A172 (cell line): ENCODE measurements at places on chromosomes 5 and 9.

GRCh38 chr5:26329562-26330189 is 708.7 kb downstream of the CDH9 start:
- DNase-seq = peak; percentile 40

DNA sequence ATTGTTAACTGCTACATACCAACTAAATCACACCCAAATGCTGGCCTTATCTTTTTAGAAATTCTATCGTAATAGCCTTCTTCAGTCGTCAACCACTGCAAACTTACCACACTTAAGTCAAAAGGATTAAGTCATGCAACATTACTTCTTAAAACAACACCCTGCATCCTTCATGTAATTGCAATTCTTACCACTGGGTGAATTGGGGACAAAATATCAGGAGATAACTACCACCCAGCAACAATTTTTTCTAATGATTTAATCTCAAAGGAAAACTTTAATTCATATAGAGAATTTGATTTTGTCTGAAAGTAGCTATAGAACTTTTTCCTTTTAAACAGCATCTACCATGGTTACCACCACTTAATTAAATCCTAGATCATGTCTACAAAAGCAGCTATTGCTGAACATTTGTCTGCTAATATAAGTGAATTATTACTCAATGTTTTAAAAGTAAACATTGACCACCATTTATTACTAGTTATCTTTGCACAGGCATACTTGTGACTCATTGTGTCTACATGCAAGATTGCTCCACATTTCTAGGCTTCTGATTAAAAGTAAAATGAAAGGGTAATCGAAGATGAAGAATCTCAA is 10.5 kb downstream of the MLLT3 start:
- peak; percentile 32 for DNase-seq

GRCh38 chr9:97880336-97880735 is 27.3 kb downstream of the FOXE1 start:
- DNase-seq = no peak

- DNase-seq = no peak
Measured at GRCh38 chr9:130431536-130432303, 13.0 kb upstream of the ASS1 start.

GRCh38 chr5:132017738-132018625 is 6.5 kb upstream of the ACSL6 start:
- DNase-seq = no peak

DNA sequence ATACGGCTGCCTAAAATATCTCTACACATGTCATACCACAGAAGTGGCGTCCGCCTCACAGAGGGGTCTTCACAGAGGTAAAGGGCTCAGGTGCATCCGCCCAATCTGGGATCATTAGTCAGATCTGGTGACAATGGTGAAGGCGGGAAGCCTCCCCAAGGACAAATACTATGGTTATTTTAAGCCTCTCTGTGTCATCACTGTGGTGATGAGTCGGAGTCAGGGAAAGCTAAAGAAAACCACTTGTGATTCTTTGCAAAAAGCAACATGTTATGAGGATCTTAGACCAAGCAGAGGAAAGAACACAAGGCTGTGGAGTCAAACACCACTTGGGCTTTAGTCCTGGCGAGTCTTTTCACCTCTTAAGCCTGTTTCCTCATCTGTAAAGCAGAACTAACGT is 190.4 kb downstream of the DRD1 start:
- peak; percentile 29 for DNase-seq

GRCh38 chr5:13427827-13428557 is 516.5 kb downstream of the DNAH5 start:
- peak; percentile 1 for DNase-seq

GRCh38 chr9:93711002-93711401 is 134.6 kb downstream of the PHF2 start:
- DNase-seq = no peak

DNA sequence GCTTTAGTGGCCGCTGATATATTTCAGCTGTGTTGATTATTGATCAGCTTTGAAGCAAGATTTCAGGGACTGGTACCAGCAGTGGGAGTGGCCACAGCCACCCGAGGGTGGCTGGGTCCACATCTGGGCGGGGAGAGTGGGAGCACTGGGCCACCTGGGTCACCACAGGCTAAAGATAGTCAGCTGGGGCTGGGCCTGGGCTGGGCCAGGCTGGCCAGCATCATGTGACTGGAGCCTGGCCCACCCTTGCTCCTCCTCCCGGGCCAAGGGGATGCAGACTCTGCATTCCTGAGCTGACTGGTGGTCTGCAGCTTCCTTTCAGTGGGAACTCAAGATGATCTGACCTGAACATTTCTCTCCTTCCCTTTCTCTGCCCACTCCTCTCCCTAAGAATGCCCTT is 27.1 kb downstream of the LARP1 start:
- DNase-seq = no peak

- DNase-seq = no peak
Measured at GRCh38 chr5:1536322-1536845, 12.6 kb upstream of the LPCAT1 start.

DNA sequence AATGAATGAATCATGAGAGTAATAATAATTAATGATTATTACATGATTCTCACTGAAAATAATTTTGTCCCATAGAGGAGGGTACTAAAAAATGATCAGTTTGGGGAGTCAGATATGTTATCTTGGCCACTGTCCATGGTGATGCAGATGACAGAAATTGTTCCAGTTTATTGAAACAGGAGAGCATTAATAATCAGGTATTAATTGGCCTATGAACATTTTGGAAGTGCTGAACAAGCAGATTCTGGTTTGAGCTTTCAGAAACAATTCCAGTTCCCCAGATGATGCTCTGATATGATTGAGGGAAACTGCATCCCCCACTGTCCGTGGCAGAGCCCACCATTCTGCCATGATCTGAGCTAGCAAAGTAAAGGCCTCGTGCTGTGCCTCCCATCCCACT is 345.2 kb downstream of the ZSWIM6 start:
- no peak for DNase-seq

GRCh38 chr5:142571371-142571770 is 114.5 kb downstream of the FGF1 start:
- no peak for DNase-seq

DNA sequence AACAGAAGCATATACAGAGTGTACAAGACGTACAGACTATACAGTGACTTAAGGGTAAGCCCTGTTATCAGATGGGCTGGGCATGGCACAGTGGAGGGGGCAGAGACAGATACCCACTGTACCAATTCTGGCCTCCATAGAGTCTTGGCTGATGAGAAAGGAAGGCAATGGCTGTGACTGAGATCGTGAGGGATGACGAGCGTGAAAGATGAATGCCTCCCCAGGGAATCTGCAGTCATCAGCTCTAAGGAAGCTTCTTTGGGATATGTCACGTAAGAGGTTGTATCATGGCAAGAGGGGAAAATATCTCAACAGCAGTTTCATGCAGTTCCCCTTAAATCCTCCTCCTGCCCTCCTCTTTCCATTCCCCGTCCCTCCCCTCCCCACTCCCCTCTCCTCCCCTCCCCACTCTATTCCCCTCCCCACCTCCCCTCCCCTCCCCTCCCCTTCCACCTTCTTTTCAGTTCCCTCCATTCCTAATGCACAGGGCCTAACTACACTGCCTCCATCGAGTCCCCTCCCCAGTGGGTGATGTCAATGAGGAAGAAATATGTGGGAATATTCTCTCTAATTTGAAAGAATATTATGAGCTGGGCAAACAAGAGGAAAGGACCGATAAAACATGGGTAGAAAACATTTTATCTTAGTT is 226.4 kb upstream of the DAP start:
- DNase-seq = no peak

- DNase-seq = no peak
Measured at GRCh38 chr5:18270635-18271338, 636.5 kb downstream of the TAF11L14 start.

- peak; percentile 72 for DNase-seq
Measured at GRCh38 chr9:128149001-128149701, at the start of gene LCN2. TSS of gene LCN2 (plus strand) at chr9:128149453. CDS start at chr9:128149526, 73 bp downstream.

DNA sequence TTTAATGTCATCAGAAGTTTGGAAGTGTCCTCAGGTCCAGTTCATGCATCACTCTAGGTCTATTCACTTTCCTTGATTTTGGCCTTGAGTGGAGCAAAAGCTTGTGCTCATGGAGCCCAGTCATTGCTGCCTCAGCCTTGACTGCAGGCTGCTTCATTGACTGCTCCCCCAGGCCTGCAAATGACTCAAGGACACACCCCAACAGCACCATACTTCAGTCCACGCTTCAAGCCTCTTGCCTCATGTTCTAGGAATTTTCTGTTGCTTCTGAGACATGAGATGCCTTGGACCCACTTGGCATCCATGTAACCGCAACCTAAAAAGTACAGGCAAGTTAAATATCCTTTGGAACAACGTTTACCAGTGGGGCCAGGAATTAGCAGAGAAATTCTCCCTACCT is 193.7 kb downstream of the PIK3R1 start:
- DNase-seq = no peak

DNA sequence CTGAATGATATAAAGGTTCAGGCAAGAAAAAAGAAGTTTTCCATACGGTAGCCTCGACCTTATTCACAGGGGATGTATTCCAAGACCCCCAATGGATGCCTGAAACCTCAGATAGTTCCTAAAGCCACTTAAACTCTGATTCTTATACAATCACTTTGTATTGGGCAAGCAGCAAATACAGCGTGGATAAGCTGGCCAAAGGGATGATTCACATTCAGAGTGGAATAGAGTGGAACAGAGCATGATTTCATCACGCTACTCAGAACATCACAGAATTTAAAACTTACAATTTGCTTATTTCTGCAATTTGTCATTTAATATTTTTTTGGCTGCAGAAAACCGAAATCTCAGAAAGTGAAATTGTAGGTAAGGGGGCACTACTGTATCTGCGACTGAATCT is 40.5 kb upstream of the CDH18 start:
- DNase-seq = no peak

DNA sequence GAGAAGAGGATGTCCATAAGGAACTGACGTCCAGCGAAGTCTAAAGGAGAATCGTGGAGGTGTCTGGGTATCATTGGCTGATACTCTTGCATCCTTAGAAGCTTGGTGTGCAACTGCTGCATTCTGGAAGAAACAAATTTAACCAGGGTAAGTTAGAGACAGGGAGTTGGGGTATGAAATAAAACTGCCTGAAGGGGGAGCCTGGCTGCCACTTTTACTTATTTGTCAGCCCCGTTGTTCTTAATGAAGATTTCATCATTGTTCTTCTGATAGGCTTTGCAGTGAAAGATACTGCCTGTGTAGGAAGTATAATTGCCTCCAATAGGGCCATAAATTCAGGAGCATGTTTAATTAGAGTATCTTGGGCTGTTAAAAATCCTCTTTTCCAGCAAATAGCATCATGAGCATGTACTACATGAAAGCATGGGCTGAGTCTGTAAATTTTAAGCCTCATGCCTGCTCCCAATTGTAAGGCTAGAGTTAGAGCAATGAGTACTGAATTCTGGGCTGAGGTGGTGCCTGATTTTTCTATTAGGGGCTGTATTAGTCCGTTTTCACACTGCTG is 1264.5 kb upstream of the ACO1 start:
- DNase-seq = peak; percentile 49

DNA sequence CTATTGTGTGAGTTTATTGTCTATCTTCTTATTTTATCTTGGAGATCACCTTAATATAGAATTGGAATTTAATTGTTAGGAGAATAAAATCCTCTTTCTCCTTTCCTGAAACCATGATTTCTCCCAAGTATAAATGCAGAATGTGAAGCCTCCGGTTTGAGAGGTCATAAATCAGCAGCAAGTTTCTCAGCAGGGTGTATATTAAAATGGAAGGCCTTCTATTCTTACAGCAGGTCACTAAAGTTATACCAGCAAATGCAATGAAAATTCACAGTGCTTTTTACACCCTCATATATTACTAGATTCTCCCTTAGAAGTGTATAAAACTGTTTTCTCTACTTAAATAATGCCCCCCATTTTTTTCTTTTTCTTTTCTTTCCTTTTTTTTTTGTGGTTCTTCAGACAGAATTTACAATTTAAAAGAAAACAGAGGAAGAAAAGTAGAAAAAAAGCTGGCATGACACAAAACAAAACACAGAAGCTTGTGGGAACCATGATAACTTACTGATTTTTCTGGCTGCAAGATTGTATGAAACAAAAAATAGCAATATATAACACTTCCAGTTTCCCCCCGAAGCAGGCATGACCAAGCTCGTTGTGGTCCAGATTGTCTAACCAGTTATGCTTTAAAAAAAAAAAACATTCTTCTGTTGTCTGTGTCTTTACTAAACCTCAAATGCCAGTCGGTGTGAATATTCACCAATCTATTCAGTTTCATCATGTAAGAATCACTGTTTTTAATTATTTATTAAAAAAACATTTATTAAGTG is 211.2 kb downstream of the RAB3C start:
- no peak for DNase-seq

- DNase-seq = no peak
Measured at GRCh38 chr9:90880669-90881068, 79.0 kb downstream of the SYK start.

DNA sequence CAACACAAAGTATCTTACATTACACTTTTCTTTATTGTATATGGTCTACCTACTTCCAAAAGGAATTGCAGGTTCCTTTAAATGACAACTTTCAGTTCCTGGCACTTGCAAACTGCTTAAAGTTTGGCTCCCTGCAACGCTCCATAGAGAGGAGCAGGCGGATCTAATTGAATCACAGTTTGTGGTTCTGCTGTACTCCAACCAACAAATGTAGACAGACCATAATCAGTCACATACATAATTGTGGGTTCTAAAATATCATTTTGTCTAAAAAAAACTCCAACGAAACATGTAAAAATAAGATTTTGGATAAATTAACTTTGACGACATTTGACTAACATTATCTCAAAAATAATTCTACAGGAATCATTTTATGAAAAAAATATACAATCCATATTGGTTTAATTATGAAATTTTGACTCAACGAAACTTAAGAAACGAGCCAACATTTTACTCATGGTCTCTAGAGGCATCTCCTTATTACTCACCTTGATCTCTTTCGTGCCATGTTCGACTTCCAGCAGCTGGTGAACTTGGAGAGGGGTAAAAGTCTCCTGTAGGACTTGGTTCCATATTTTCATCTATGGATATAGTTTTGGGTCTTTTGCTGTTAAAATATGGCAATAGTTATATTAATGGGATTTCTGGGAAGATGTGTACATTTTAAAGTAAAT is 167.6 kb downstream of the NFIB start:
- no peak for DNase-seq
